ENCODE measurements at places on chromosomes 12 and 14.

DNA sequence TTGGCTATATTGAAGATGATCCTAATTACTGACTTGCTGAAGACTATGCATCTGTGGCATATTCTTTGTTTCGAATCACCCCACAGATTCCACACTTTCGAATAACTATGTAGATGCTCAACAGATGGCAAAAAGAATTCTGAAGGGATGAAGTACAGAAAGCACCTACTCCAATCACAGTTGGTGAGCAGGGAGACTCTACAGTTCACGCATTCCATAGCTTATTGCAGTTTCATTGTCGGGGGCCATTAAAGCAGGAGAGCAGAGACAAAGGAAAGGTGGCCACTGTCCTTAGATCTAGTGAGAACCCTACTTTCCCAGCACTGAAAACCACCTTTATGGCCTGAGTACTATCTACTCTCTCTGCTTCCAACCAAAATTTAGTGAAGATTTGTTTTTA is 191.9 kb downstream of the STXBP6 start:
- no peaks in the 10 kb centered on the region for H3K27me3 ChIP-seq
- H3K27ac ChIP-seq: no peak overlapping the region
- H3K4me1 ChIP-seq: no peaks in the 10 kb centered on the region
- H3K36me3 ChIP-seq: no peaks in the 10 kb centered on the region
- no peak for DNase-seq

GRCh38 chr14:30389134-30389876 is 169.7 kb upstream of the G2E3 start:
- no peaks in the 10 kb centered on the region for H3K36me3 ChIP-seq
- H3K27me3 ChIP-seq: no peaks in the 10 kb centered on the region
- no peak for DNase-seq
- H3K4me1 ChIP-seq: no peaks in the 10 kb centered on the region
- H3K27ac ChIP-seq: no peak overlapping the region

DNA sequence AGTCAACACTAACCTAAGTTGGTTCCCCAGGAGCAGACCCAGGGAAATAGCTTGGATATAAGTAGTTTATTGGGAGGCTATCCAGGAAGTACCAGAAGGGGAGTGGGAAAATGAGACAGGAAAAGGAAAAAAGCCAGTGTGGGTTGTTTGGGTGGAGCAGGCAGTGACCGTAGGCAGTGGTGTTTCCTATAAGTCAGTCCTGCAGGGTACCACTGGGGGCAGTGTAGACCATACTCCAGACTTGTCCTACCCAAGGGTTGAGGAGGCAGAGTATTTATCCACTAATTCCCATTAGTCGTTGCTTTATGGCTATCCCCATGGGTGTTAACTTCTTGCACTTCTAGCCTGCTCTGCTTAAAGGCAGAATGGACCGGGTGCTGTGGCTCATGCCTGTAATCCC is 6.4 kb upstream of the CCDC60 start:
- H3K4me3 ChIP-seq: no peak overlapping the region
- H3K4me1 ChIP-seq: no peaks in the 10 kb centered on the region
- no peaks in the 10 kb centered on the region for H3K36me3 ChIP-seq
- H3K27me3 ChIP-seq: no peaks in the 10 kb centered on the region
- no peak for DNase-seq

DNA sequence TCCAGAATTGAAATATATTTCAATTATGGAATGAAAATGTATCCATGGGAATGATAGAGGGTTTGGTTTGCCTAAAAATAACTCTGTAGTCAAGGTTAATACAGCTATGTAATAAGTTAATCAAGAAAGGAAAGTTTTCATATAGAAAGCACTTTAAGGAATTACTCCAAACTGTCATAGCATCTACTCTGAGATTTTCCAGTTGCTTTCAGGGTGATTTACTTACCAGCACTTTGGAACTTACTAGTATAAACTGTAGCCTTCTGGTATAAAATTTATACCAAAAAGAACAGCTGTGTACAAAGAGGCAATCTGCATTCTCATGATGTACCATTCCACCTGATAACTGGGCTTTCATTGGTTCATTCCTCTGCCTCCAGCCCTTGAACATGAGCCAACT is 87.1 kb downstream of the ARF6 start:
- H3K36me3 ChIP-seq: no peaks in the 10 kb centered on the region
- no peak overlapping the region for H3K4me3 ChIP-seq
- peaks cover 21% of the 10 kb centered on the region for H3K4me1 ChIP-seq
- no peak overlapping the region for H3K27ac ChIP-seq
- H3K27me3 ChIP-seq: no peaks in the 10 kb centered on the region

GRCh38 chr12:101925935-101926334 is 48.6 kb downstream of the DRAM1 start:
- no peak for DNase-seq
- no peak overlapping the region for H3K4me3 ChIP-seq
- peak overlapping the region; percentile 15 for H3K27ac ChIP-seq
- H3K36me3 ChIP-seq: peaks cover 6% of the 10 kb centered on the region

GRCh38 chr14:29865299-29865698 is 62.3 kb downstream of the PRKD1 start:
- H3K4me3 ChIP-seq: no peak overlapping the region
- H3K27me3 ChIP-seq: no peaks in the 10 kb centered on the region
- H3K36me3 ChIP-seq: no peaks in the 10 kb centered on the region
- no peak overlapping the region for H3K27ac ChIP-seq
- DNase-seq: no peak
